NCI-H69 (cell line): ENCODE measurements at places on chromosomes 4 and X.

DNA sequence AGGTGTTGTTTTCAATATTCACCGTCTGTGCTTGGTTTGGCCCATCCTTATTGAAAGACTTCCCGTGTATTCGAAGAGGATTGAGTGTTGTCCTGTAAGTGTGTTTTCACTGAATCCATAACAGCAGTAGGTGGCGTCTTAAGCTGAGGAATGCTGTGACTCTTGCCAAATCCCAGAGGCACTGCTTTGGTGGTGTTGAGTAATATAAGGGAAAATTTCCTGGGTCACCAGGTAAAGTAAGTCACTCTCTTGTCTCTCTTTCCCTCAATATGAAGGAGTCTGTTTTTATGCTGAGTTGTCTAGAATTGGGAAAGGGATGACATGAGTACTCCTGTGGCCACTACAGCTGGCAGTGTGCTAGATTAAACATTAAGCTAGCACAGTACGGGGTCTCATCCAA is 146.7 kb upstream of the ZXDB start:
- no peak for DNase-seq

GRCh38 chrX:120228187-120228908 is 22.3 kb upstream of the ZBTB33 start:
- no peak for DNase-seq

DNA sequence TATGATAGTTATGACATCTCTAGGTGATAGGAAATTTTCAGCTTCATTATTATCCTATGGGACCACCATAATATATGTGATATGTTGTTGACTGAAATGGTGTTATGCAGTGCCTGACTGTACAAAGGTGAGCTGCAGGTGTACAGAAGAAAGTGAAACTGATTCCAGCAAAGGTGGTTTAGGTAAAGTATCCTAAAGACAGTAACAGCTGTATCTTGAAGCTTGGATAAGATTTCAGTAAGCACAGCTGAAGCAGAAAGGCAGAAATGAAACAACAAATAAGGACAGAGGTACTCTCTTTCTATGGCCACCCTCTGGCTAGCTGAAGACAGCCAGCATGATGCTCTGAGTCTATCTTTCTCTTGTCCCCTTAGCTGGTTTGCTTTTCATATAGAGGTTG is 30.0 kb upstream of the PGK1 start:
- no peak for DNase-seq

DNA sequence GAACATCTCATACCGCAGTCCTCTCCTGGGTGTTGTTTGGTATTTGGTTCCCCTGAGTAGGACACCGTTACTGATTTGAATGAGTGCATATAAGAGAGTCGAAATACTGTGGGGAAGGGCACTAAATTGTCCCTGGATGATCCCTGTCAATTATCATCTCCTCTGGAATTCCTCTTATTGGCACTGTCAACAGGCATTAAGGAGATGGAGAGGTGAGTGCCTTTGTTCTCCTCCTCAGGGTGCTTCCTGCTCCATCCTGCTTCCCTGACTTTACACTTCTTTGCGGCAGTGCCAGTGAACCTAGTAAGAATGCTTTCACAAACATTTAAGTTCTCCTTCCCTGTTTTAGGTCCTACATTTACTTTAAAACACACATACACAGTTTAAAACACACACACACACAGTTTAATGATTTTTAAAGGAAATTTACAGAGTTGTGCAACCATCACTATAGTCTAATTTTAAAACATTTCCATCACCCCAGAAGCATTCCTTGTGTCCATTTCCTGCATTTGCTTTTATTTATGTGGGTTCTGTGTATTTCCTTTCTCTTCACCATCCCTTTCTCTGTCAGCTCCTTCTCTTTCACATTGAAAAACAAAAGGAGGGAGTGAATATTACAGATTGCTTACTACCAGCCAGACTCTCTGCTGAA is 20.9 kb upstream of the ZRSR2 start:
- DNase-seq = peak; percentile 19

- no peak for DNase-seq
These were observed 61.3 kb upstream of the TLR2 start for GRCh38 chr4:153622778-153623240.

DNA sequence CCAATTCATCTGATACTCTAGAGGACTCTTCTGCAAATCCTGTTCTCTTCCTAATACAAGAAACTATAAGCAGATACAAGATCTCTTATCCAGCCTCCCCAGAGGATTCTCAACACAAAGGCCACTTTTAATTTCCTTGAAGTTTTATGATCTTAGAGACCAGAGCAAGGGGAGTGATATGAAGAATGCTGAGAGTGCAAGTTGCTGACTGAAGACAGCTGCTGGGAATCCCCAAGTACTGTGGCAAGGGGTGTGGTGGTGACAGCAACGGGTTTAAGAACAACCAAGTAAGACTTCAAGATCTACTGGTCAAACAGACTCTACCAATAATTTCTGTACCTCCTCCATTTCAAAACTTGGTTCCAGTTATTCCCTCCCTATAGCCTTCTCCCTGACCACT is 7.0 kb downstream of the AMMECR1 start:
- DNase-seq = no peak

DNA sequence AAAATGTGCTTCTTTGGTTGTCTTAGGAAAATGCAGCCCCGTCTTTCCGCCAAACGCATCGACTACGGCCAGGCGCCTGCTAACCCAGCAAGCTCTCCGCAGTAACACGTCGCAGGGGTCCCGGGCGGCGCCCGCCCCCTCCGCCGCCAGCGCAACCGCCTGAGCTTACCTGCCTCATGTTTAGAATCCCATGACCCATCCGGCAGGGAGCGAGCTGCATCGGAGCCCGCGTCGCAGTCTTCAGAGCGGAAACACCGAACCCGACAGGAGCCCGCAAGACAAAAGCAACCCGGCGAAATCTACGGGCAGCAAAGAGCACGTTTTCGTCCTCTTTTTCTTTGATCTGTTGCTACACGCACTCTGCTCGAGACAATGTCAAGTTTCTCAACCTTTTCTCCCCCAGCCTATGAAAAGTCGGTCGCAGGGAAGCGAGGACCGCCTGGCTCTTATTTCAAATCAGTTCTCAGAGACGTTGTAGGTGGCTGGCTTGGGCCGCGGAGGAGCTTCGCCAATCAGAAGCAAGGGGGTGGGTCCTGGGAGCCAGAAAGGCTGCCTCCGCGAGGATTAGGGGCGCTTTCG is at the start of gene MID1:
Gene MID1, minus strand, starts transcription at position 465 of the 579 bp plus-strand sequence. CDS start 53,038 bp downstream, outside the sequence.
- DNase-seq = peak; percentile 69

GRCh38 chrX:123477673-123478072 is 255.2 kb downstream of the THOC2 start:
- no peak for DNase-seq

DNA sequence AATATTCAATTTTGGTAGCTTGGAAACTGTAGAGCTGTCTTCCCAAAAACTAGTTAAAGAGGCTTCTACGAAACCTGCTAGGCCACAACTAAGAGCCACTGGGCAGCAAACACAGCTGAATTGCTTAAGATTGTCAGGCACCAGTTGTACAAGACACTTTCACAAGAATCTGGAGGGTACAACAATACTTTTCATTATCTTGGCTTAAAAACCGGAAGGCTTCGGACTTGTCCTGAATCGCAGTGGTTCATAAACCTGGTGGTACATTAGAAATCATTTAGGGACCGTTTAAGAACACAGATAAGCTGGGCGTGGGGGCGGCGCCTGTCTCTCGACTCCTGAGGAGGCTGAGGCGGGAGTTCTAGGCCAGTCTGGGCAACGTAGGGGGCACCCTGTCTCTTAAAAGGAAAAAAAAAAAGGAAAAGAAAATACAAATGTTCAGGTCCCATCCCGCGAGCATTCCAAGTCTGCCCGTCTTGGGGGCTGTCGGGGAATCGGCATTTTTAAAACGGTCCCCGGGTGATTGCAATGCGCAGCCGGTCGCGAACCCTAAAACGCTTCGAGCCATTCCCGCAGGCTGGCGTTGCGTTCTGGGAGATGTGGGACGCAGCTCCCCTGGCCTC is 763 bp downstream of the PYURF start:
- DNase-seq = peak; percentile 30

- no peak for DNase-seq
These were observed 16.2 kb upstream of the TSPAN5 start for GRCh38 chr4:98674404-98675173.

- no peak for DNase-seq
These were observed 478.4 kb upstream of the ADGRL3 start for GRCh38 chr4:60721685-60722084.

DNA sequence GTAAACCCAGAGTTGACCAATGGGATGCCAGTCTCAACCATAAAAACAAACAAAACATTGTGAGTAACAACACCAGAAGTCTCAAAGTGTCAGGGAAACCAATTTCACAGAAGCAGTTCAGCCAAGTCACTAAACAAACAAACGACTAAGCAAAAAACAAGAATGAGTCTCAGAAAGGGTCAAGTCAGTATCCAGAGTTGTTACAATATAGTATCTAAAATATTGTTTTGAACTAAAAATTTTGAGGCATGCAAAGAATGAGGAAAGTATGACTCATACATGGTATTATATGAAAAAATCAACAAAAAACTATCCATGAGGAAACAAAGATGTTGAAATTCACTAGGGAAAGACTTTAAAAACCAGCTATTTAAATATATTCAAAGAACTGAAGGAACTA is 70.6 kb downstream of the AR start:
- DNase-seq = no peak

GRCh38 chr4:182680234-182680653 is 236.9 kb downstream of the DCTD start:
- DNase-seq = no peak

DNA sequence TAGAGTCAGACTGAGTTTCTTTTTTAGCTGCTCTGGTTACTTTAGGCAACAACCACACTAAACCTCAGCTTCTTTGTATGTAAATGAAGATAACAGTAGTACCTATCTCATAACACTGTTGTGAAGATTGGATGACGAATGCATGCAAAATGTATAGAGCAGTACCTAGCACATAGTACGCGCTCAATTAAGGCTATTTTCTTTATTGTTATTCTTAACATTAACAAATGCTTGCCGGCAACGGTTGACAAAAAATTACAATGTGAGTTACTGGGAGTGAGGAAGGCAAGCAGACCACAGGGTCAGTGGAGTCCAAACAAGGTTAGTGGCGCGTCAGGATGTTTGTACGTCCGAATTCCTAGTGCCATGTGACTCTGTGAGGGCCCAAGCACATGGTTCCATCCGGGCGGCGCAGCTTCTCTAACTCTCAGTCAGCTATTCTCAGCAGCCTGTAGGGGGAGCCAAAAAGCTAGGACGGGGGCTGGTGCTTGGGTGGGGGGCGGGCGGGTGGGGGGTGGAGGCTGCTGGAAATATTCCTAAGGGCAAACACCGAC is 821 bp upstream of the NALF2 start:
- peak; percentile 83 for DNase-seq

DNA sequence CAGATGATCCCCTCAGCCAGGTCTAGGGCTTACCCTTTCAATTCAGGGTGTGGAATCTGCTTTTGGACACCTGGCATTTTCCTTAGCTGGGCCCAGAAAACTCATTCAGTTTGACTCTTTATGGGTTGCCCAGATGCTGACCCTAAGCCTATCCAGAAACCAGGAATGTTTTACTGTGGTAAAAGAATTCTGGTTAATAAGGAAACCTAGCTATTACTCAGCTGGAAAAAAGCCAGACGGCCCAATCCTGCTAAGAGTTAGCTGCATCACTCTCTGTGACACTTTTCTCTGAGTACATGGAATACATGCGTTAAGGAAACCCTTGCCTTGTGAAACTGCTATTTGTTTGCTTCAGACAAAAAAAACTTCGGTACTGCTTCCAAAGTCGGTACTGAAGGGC is 28.0 kb downstream of the ING2 start:
- no peak for DNase-seq

DNA sequence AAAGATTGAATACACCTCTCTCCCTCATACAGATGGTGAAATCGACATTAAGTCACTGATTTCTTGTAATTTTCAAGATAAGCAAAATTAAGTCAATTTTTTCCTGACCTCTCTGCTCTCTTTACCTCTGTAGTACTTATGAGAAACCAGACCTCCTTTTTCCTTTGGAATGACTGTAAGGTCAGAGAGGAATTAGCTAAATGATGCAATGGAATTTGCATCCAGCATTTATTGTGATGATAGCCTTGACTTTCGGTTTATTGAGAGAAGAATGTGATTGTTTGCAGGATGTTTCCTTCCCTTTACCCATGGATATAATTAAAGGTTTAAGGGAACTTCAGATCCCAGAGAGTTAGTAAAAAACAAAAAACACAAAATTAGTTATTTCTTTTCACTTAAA is 22.4 kb downstream of the STK26 start:
- no peak for DNase-seq

DNA sequence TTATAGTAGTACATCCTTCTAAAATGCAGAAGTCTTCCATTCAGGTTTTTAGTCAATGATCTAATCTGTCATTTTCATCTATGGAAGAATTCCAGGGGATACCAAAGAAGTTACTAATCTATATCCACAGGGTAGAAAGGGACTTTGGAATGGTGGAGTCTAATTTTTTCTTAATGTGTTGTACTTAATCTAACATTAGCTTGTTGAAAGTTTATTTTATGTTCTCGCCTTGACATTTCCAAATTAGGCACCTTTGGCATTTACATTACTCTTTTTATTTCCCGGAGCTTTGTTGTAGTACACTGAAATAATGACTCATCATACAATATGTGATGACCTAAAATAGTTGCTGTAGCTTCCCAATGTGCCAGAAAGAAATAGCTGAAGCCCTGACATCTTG is 91.5 kb downstream of the HTR2C start:
- DNase-seq = no peak

- DNase-seq = no peak
These were observed 129.7 kb downstream of the TMEM164 start for GRCh38 chrX:110132450-110133114.

- DNase-seq = no peak
These were observed 27.5 kb downstream of the NSD2 start for GRCh38 chr4:1898681-1899080.

DNA sequence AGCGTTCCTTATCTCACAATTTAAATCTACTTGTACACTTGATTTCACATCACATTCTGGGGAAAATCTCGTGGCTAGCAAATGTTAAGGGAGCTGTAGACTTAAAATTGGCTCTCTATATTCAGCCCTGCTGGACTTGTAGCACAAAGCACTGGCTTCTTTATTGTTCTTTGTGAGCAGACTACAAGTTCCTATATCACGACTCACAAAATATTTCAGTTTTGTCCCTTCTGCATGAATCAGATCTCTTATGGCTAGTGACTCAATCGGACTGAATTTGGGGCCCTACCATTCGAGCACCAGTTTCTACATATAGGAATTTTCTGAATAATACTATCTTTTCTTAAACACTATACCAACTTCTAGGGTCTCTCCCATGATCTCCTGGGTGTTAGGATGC is 390.1 kb downstream of the ADAM29 start:
- DNase-seq = no peak

- peak; percentile 26 for DNase-seq
These were observed 19.2 kb downstream of the TRIM2 start for GRCh38 chr4:153223427-153223801.
